Amniotic epithelial cell (primary cell): ENCODE measurements at places on chromosomes 7 and 10.

GRCh38 chr10:7474388-7474787, 63.6 kb upstream of the SFMBT2 start:
- DNase-seq: no peak

DNA sequence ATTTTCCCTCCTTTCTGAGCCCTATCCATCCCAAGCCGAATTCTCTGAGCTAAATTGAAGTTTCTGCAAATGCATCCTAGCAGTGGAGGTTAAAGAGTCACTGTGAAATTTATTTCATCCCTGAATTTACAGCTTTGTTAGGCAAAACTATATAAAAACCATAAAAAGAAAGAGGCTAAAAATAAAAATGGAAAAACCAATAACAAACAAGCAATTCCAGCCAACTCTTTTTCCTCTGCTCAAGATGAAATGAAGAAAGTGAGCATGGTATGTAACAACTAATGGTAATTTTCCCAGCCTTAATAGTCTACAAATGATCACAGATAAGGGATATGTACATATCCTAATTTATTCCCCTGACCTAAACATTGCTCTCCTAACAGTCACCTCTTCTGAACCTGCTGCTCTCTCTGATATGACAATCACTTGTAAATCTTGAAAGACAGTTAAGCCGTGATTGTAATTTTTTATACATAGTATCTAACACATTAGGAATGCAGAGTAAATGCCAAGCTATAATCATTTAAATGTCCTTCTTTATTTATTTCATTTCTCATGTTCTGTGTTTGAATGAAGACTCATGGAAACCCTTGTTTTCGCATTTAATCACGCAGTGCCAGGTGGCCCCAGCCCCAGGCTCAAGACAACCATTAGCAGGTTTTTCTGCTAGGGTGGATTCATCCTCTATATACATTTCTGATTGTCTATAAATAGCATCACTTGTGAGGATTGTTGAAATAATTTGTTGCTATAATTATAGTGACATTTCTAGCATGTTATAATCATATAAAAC, 48.6 kb upstream of the NRP1 start:
- DNase-seq: no peak

DNA sequence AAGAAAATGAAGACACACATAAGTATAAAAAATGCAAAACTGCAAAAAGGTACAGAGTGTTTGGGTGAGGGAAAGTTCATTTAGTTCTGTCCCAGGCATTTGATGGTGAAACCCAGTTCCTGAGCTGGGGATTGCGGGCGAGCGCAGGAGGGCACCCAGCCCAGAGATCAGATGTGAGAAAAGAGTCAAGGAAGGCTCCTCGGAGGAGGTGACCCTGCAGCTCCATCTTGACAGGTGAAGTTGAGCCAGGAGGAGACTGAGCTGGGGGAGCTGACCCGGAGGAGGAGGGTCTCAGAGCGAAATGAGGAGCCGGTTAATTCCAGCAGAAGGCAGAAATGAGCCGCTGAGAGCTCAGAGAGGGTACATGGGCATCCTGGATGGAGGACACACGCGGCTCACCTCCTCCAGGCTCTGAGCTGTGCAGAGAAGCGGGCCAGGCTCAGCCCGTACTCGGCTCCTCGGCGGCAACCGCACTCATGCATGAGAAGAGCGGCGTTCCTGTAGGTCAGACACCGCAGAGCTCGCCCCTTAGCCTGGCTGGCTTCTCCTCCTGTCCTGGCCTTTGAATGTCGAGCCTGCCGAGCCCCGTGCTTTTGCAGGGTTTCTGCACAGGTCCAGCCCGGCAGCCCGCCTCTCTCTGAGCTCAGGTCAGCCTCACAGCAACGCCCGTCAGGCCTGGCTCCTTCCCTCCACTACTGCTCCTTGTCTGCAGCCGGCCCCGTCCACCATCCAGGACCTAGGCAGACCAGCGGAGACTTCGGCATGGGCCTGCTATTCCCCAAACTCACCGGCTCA, 9.5 kb upstream of the RAMP3 start:
- peak; percentile 13 for DNase-seq

DNA sequence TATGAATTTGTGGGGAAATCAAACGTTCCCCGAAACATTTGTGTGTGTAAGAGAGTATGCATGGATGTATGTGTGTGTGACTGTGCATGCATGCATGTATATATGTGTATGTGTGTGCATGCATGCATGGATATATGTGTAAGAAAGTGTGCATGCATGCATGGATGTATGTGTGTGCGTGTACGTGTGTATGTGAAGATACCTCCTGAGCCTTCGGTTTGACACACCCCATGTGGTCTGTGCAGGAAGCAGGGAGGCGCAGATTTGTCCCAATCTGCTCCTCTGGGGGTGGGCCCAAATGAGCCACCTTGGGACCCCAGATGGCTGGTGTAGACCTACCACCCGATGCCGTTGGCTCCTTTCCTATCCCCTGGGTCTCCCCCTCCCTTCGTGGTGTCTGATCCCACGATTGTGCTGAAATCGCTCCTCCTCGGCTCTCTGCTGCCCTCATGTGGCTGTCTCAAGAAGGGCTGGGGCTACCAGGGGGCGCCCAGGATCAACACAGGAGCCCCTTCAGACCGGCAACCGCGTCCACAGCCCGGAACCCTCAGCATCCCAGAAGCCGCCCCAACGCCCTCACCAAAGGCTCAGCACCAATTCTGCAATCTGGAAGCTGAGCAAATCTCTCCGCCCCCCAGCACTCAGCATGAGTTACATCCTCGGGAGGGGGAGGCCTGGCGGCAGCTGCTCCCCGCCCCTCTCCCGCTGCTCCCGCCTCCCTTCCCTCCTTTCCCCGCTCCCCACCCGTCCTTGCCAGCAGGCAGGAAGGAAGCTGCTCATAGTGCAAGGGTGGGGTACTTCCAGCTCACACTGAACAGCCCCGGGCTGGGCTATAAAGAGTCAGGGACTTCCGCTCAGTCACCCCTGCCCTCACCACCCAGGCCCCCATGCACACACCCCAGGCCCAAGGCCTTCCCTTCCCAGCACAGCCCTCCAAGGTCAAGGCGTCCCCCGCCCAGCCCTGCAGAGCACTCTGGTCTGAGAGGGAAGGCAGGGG, 2.3 kb upstream of the NOS3 start:
- DNase-seq: no peak

DNA sequence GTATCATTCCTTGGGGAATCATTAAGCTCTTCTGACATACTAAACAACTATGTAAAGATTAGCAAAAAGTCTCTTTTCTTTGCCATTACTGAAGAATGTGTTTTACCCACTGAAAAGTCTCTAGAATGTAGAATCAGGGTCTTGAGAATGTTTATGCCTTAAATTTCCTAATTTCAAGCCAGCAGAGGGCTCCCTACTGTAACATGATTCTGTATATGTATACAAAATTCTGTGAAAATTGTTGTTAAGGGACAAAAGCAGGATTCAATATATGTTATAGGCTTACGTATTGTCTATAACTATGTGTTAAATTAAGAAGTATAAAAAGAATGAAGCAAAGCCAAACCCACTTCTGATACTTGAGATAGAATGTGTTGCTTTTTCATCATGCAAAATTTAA, 296.9 kb upstream of the DGKB start:
- peak; percentile 11 for DNase-seq

DNA sequence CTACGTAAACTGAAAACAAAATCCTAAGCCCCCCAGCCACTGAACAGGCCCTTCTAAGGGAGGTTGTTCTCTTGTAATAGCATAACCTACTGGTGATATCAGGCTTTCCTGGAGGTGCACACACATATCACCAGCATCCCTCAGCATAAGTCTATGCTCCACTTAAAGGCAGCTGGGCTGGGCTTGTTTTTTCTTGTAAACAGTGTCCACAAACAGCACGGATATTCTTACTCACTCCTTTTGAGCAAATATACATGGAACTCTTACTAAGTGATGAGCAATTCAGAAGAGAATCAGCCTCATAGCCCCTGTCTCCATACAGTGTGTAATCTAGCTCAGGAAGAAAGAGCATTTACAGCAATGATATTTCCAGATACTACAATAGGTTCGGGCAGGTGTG, 2.4 kb downstream of the LRIT1 start:
- no peak for DNase-seq

DNA sequence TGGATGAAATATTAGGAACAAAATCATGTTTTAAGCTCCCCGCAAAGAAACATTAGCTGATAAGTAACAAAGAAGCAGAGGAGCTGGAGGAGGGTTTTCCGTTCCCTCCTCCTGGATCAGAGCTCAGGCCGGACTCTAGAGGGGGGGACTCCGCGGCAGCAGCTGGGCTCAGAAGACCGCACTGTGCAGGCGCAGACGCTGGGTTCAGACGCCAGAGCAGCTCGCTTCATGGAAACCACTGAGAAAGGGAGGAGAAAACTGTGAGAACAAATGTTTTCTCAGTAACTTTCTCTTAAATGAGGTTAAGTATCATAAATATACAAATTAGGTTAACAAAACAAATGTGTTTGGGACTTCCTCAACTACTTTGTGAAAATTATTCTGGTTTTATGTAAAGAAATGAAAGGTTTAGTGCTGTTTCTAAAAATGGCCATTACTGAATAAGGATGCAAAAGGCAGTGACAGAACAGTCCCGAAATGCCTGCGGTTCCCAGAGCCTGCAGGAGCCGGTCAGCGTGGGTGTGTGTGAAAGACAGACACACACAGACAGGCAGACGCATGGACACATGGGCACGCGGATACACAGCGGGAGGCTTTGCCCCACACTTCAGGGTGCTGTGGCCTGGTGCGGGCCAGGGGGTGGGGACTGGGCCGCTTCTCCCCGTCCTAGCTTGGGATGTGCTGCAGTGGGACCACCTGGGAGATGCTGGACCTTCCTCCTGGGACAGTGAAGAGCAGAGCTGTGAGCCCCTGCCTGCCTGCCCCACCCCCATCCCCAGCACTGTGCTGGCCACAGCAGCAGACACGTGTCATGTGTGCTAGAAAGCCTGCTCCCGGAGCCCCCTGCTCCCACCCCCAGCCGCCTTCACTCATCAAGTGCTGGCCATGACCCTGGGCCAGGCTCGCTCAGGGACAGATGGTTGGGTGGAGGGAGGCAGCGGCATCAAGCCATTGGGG, 20.3 kb upstream of the ADGRA1 start:
- no peak for DNase-seq

DNA sequence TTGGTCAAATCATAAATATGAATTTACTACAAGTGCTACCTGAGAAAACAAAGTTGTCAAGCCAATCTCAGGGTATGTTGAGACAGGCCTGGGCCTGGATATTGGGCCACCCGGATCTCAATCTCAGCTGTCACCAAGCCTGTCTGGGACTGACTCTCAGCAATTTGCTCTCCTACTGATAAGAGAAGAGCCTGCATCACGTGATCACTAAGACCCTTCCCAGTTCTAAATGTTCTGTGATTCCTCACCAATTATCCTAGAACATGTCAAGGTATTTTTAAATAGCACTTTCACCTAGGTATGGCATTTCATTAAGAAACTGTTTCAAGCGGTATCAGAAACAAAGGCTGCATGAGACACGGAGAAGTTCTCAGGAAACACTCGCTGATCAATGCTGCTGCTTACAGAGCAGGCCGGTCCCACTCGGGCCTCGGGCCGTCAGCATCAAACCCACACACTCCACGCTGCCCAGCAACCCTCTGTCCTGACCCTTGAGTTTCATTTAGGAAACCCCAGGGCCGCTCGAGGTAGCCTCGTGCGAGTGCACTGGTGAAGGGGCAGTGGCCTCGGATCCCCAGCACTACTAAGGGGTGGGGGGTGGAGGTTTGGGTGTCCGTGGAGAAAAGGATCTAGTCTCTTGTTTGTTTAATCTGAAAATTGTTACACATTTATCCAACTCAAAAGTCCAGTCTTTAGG, 4.1 kb downstream of the KLF6 start:
- DNase-seq: peak; percentile 14

DNA sequence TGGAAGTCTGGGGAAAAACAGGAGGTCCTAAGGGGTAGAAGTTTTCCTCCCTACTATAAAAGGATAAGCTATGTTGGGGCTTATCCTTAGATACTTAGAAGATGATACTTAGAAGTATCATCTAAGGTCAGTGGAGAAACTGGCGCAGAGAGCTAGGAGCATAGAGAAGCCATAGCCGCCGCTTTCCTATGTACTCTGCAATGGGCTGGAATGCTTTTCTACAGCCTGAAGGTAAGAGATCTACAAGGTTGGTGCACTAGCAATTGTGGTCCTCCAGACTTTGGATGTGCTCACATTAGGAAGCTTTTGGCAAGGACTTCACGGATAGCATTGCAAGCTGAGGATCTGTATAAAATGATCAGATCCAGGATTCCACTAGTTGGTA, 12.4 kb upstream of the OPTN start:
- DNase-seq: no peak
